ENCODE measurements at places on chromosomes 7 and 10. TPM values are rescaled to one million over a fixed set of nuclear protein-coding genes. Genes with fewer than 3 reads are reported as not detected.

DNA sequence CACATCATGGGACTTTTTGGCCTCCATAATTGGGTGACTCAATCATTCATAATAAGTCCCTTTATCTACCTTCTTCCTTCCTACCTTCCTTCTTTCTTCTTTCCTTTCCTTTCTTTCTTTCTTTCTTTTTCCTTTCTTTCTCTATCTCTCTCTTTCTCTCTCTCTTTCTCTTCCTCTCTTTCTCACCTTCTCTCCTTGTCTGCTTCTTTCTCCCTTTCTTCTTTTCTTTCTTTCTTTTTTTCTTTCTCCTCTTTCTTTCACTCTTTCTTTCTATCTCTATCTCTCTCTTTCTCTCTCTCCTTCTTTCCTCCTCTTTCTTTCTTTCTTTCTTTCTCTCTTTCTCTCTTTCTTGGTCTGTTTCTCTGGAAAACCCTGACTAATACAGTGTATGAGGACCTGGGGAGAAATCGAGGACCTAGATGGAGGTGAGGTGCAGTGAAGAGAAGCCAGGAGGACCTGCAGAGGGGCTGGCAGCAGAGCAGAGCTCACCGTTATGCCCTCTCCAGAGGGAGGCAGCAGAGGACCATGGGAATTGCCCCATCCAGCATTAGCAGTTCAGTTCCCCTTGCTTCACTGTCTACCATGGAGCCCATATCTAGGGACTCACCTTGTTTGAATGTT is 52.7 kb upstream of the BTRC start:
- DNase-seq = peak; percentile 63

- no peak for DNase-seq
Measured at GRCh38 chr7:138460176-138460648, at the start of gene TRIM24. TRIM24 (plus strand) TSS chr7:138460259; CDS start chr7:138460549, 290 bp downstream.

- DNase-seq = peak; percentile 36
Measured at GRCh38 chr10:27658788-27659187, 86.8 kb downstream of the MKX start.

- DNase-seq = no peak
Measured at GRCh38 chr10:43878386-43878785, 229.7 kb upstream of the ZNF32 start.

DNA sequence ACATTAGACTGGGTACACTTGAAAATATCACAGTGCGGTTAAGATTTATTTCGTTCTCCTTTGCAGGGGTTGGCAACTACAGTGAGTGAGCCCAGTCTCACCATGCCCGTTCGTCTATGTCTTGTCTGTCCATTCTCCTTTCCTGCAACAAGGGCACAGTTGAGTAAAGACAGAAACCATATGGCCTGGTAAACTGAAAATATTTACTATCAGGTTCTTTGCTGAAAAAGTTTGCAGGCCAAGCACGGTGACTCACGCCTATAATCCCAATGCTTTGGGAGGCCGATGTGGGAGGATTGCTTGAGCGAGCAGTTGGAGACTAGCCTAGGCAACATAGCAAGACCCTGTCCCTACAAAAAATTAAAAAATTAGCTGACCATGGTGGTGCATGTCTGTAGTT is 11.4 kb upstream of the KCTD7 start:
- no peak for DNase-seq

- no peak for DNase-seq
Measured at GRCh38 chr10:1126461-1126860, 70.3 kb downstream of the WDR37 start.

GRCh38 chr7:6271694-6272440 is 557 bp downstream of the CYTH3 start:
- no peak for DNase-seq

DNA sequence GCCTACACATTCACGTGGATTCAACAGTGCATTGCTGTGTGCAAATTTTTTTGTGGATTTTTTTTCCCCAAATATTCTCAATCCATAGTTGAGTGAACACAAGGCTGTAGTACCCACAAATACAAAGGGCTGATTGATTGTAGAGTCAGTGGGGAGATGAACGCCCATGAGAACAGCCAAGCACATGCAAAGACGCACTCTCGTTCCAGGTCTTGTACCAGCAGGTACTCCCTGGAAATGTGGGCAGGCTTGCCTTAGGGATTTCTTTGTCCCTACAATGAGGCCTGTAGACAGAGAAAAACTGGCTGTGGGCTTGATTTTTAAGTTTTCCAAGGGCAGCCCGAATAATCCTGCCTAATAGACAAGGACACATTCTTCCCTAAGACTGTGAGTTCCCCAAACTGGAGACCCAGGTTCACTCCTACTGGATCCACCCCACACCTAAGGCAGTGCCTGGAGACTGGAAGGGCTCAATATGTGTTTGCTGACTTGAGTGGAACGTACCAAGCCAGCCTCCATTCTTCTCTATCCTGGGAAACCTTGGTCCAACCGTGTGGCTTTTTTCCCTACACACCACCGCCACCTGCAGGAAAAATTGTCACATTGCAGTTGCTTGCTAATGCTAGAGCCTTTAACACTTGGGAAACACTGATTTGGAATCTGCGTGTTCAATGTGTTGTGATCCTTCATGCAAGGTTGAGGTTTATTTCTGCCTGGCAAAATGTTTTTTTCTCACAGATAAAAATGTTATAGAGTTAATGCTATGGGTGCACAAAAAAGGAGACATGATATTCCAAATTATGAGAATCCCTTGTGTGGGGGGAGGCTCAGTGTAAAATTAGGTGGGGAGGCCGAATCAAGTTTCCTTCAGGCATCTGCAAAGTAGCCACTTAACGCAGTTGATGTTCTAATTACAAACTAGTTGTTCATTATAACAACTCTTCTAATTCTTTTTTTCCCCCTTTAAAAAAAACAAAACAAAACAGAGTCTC is 49.3 kb downstream of the PPP1R17 start:
- DNase-seq = peak; percentile 35

DNA sequence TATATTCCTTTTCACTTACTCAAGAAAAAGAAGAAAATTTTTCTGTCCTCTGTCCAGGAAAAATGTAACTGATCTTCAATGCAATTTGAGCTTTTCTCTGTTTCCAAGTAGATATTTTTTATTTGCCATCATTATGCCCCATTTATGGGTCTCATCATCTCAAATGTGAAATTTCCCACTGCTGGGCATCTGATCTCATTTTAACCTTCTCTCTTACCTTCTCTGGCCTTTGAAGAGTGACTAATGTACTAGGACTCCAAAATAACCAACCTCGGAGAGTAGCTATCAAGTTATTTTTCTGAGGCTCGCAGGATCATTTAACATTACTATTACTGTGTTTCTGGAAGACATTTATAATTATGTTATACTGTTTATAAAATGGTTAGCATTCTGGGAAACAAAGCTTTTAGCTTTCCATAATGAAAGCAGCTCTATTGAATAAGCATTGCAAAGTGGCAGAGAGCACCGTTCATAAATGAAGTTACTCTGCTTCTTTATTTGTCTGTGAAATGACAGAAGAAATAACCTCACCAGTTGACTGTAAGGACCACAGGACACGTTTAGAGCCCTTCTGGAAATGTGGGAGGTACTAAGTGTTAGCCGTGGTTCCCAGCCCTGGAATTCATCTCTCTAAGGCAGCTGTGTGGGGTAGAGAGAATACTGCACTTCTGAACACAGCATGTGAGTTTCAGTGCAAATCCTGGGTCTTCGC is 33.3 kb upstream of the NMT2 start:
- DNase-seq = peak; percentile 26

Gene EPO
- total RNA-seq = 0.30 TPM

Gene C10orf90
- not detected for total RNA-seq

- no peak for DNase-seq
Measured at GRCh38 chr7:84117304-84117703, 77.3 kb downstream of the SEMA3A start.

Gene LRMDA
- 4.8 TPM for total RNA-seq

Gene SNX13
- 33.4 TPM for total RNA-seq

Gene PRF1
- 6.4 TPM for total RNA-seq

DNA sequence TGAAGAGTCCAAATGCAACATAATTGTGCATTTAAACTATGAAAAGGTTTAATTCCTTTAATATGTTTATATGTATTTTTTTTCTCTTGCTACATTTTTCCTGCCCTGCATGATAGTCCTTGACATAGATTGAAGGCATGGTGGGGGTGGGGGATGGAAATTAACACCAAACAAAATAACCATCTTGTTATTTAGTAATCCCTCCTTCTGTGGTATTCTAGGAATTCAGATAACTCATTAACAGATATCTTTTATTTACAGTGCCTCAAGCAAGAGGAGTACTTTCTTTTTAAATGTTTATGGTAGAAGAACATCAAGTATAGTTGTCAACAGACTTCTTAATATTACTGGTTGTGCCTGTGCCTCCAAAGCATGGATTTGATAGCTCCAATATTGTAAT is 337.6 kb upstream of the SEMA3A start:
- DNase-seq = no peak

DNA sequence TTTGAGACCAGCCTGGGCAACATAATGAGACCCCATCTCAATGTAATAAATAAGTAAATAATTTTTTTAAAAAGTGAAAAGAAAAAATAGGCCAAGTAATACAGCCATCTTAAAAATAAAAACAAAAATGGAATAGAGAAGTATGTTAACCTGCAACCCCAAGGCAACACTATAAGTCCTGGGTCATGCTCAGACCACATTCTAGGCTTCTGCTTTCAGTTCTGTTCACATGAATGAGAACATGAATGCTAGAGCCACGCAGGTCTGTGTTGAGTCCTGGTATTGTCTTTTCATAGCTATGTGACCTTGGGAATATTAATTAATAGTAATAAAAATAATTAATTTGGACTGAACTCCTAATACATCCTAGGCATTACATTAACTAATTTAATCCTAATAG is 284.0 kb downstream of the AUTS2 start:
- no peak for DNase-seq

- no peak for DNase-seq
Measured at GRCh38 chr10:43424416-43424815, 12.5 kb upstream of the ZNF487 start.

Gene CCL24
- not detected for total RNA-seq

Gene TBXAS1
- 1.4 TPM for total RNA-seq

Gene ODAD2
- total RNA-seq = 20.4 TPM

DNA sequence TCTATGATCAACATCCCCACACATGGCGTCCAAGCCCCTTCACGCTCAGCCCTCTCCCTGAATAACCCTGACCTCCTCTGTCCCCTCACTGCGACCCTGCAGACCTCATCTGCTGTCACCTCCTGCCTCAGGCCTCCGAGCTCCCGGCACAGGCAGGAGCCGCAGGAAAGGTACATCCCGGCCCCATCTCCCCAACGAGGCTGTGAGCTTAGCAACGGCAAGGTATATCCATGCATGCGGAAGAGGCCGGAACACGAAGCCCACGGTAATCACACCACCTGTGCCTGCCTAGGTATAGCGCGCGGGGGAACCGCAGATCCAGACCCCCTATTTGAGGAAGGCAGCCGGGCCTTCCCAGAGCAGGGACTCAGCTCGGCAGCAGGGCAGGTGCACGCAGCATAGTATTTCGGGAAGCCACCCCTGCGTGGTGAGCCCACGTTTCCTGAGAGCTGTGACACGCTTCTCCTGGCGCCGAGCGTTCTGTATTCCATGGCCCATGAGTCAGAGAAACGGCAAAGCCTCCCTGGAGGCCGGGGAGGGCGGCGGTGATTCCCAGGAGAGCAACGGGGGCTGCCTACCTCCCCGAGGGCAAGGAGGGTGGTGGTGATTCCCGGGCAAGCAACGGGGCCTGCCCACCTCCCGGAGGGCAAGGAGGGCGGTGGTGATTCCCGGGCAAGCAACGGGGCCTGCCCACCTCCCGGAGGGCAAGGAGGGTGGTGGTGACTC is 50.1 kb upstream of the DNAAF5 start:
- no peak for DNase-seq

Gene STEAP1B
- 0.27 TPM for total RNA-seq

Gene LIPM
- not detected for total RNA-seq

DNA sequence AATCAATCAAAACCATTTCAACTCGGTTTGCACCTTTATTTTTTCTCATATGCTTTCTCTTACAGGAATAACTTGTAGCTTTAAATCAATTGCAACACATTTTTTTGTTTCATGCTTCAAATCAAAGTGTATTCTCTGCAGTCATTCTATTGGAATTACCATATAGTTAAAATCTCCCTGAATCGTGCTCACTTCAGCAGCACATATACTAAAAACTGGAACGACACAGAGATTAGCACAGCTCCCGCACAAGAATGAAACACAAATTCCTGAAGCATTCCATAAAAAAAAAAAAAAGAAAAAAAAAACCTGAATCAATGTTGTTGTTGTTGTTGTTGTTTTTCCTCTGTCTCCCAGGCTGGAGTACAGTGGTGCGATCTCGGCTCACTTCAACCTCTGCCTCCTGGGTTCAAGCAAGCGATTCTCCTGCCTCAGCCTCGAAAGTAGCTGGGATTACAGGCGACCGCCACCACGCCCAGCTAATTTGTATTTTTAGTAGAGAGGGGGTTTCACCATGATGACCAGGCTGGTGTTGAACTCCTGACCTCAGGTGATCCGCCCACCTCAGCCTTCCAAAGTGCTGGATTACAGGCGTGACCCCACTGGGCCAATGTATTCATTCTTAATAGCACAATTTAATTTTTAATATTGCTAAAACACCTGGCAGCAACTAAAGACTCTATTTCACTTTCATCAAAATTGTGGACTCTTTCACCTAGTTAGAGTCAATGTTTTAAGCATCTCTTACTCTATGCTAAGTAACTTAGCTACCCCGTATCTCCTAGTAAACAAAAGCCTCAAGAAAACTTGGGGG is 26.3 kb downstream of the ANKRD61 start:
- no peak for DNase-seq

Gene TFR2
- 11.8 TPM for total RNA-seq

DNA sequence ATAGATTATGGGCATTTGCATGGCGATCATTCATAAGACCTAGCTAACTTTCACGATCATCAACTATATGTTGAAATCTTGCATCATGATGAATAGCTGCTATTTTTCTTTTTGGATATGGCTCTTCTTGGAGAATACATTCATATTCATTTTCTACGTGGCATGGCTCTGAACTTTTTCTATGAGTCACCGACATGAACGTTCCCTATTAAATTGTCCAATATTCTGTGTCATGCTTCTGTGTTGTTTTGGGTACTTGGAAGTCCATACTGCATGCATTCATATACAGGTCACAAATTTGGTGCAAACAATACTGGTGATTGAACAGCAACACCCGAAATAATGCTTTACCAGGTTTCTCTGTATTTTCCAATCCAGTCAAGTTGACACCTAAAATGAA is 37.9 kb upstream of the ANKRD1 start:
- no peak for DNase-seq

Gene CARD11
- 0.57 TPM for total RNA-seq

DNA sequence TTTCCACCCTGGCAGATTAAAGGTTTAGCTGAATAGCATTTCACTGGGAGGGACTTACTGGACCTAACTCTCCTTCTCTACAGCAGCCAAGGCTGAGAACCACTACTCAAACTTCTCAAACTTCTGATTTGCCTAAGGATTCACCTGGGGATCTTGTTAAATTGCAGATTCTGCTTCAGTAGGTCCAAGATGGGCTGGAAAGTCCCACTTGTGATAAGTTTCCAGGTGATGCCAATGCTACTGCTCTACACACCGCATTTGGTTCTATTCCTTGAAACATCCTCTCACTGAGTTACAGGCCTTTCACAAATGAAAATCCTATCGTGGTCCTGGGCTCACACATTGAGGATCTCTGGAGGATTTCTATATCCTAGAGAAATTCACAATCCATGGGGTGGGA is 147.9 kb downstream of the CHCHD3 start:
- no peak for DNase-seq

All from HCT116 (cell line).